ENCODE measurements at places on chromosomes 5 and 9.

- no peak for DNase-seq
These were observed 149.8 kb downstream of the AUH start for GRCh38 chr9:91211919-91212318.

DNA sequence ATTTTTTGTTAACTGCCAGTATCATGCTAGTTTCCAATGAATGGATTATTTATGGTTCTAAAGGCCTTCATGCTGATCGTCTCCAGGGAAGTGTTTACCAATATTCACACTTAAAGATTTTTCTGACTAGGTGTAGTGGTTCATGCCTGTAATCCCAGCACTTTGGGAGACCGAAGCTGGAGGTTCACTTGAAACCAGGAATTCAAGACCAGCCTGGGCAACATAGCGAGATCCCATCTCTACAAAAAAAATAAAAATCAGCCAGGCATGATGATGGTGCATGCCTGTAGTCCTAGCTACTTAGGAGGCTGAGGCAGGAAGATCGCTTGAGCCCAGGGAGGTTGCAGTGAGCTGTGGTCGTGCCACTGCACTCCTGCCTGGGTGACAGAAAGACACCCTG lies 43.5 kb downstream of the FAM13B start:
- DNase-seq = no peak

- DNase-seq = no peak
These were observed 10.9 kb downstream of the SLC1A1 start for GRCh38 chr9:4501147-4501507.

DNA sequence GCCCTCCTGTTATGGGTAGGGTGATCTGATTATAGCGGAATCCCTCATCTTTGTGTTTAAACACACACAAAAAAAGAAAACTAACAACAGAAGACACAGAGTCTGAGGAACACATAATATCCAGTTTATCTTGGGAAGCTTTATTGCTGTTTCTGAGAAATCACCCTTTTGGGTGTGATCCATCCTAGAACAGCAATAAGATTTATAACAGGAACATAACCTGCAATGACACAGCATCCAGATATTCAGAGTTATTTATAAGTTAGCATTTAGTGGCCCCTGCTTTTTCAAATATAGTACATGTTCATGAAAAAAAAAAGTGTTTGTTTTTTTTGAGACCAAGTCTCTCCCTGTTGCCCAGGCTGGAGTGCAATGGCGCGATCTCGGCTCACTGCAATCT lies 79.9 kb downstream of the RFK start:
- no peak for DNase-seq

- no peak for DNase-seq
These were observed 119.1 kb upstream of the PTGER4 start for GRCh38 chr5:40560474-40561110.

DNA sequence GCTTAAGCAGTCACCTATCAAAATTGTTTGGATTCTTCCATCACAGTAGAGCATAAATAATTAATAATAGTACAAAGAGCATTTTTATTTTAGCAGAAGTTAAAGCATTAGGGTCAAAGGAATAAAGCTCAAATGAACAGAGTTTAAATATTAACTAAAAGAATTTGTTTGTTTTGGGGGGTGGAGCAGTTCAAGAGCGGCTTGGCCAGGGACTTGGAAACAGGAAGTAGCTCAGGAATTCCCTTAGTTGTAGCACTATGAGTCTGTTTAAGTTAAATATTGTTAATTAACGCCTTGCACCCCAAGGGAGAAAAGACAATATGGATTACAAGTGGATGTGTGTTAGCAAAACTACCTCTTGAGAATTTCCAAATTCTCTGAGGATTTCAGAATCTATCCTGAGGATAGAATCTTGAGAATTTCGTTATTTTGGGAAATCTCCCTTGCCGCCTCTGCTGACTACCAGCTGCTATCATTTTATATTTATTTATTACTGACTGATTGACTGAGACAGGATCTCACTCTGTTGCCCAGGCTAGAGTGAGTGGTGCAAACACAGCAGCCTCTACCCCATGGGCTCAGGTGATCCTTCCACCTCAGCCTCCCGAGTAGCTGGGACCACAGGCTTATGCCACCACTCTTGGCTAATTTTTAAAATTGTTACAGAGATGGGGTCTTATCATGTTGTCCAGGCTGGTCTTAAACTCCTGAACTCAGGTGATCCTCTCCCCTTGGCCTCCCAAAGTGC lies 96.7 kb upstream of the CHD1 start:
- no peak for DNase-seq

Measured in posterior cingulate gyrus (tissue), 11 donors.